KBM-7 (cell line): ENCODE measurements at places on chromosomes 7 and 10.
A peak's percentile ranks its signal among the peaks of the same experiment; 100 is the strongest.

- no peak for DNase-seq
These were observed 44.5 kb downstream of the CSTF2T start for GRCh38 chr10:51654918-51655317.

- no peak for DNase-seq
These were observed 67.9 kb downstream of the ADAM22 start for GRCh38 chr7:88001744-88002530.

- DNase-seq = no peak
These were observed 88.4 kb downstream of the ABCA13 start for GRCh38 chr7:48259463-48260280.

DNA sequence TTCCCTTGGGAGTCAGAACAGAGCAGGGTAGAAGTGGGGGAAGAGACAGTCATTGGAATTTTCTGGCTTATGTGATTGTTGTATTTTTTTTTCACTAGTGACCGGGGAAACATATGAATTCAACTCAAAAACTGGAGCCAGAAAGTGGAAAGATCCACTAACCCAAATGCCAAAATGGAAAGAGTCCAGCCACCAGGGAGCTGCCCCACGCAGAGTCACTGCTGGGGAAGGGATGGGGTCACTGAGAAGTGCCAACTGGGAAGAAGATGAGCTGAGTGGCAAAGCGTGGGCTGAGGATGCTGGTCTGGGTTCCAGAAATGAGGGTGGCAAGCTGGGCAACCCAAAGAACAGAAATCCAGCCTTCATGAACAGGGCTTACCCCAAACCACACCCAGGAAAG, 69.2 kb downstream of the CDHR3 start:
- no peak for DNase-seq

DNA sequence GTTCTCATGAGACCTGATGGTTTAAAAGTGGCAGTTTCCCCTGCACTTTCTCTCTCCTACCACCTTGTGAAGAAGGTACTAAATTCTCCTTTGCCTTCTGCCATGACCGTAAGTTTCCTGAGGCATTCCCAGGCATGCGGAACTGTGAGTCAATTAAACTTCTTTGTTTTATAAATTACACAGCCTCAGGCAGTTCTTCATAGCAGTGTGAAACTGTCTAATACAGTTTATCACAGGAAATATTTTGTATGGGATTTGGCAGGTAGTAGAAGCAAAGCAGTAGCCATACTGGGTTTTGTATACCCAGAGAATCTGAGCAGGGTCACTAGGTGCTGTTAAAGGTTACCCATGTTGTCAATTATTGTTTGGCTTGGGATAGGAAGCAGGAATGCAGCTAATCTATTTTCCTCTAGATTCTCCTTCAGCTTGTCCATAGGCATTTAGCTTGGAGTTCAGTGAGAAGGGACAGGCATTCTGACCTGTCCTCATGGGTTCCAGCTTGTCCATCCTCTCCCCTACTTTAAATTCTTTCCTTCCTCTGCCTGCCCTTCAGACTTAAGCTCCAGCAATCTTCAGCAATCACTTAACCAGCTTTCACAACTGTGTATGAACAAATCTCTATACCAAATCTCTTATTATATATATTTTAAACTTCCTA, 186.7 kb downstream of the PCLO start:
- no peak for DNase-seq

DNA sequence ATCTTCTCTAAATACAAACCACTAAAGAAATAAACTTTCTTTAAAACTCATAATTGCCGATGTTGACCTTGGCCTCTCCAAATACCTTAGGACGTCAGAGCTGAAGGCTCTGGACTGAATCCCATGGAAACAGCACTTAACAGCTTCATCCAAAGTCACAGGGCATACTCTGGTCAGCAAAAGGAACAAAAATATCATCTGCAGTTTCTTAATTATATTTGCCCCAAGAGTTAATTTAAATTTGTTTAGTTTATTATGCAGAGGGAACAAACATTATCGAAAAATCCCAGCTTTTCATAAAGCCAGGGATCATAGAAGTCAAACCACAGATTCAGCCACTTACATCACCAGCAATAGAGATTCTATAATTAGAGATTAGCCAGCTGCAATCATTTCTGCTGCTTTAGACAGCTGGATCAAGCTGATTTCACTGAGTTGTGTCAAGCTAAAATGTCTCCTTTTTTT, 20.5 kb upstream of the FAM13C start:
- no peak for DNase-seq

DNA sequence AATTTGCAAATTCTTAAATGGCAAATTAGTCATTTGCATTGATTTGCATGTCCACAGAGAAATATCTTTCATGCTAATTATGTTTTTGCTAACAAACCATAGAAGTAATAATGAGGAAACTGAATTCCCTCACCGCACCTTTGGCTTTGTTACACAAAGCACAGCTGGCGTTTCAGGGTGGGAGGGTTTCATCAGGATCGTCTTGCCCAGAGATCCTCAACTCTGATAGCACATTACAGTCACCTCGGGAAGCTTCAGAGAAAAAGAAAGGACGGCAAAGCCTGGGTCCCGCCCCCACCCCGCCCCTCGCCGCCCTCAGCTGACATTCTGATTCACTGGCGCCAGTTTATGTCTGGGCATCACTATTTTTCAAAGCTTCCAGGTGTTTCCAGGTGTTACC, 119.4 kb downstream of the PTPRN2 start:
- no peak for DNase-seq

GRCh38 chr7:70761711-70762328, 370.1 kb upstream of the GALNT17 start:
- DNase-seq = no peak

DNA sequence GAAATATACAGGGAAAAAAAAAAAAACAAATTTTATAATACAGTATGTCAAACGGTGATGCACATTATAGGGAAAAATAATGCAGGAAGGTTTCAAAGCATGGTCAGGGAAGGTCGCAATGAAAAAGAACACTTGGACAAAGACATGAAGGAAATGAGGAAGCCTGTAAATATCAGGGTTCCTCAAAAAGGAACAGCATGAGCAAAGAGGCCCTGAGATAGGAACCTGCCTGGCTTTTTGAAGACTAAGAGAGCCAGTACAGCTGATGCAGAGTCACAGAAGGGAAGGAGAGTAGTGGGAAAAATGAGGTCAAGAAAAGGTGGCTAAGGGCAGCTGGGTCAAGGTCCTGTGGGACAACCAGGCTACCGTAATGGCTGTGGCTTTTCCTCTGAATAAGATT, 1.9 kb downstream of the VPS41 start:
- peak; percentile 14 for DNase-seq

- no peak for DNase-seq
These were observed 856 bp downstream of the SSMEM1 start for GRCh38 chr7:130208516-130208915.

DNA sequence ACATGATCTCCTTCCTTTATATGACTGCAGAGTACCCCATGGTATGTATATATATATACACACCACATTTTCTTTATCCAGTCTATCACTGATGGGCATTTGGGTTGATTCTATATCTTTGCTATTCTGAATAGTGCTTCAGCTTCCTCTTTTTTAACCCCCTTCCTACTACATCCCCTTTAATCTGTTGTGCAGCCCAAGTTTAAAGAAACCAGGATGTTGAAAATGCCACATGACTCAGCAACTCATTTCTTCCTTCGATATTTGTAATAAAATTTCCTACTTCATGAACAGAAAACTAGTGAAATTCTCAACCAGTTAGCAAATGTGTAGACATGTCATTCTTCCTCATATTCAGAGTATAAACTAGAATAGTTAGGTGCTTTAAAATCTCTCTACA, 1245.7 kb upstream of the SORCS1 start:
- peak; percentile 1 for DNase-seq

DNA sequence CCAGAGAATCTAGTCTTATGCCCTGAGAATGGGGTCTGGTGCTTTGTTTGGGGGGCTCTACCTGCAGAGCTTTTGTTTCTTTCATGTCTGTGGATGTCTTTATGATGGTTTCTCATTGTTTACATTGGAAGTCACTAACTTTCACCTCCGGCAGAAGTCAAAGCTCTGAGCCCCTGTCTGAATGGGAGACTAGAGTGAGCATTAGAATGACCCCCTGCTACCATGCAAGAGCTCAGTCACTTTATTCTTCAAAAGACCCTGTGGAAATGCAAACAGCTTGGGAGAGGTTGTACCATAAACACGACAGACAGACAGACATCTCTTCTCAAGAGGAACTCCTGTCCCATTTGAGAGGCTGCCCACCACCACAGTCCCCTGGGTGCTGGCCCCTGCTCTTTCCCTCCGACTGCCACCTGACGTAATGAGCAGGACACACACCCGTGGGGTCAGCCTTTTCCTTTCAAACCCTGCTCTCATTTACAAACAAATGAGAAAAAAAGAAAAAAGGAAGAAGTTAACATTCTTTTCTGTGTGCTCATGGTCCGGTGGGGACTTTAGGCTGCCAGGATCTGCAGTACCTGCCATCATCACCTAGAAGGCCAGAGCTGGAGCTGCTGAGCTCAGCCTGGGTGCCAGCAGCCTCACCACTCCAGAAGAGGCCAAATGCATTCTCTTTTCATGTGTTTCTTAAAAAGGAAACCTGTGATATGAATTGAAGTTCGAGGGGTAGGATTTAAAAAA, 91.6 kb downstream of the FZD1 start:
- DNase-seq = no peak

GRCh38 chr7:90994601-90995000, 269.6 kb upstream of the FZD1 start:
- no peak for DNase-seq

- no peak for DNase-seq
These were observed 97.3 kb downstream of the PTPRN2 start for GRCh38 chr7:158490171-158490782.

GRCh38 chr7:33754933-33755928, 150.1 kb upstream of the BMPER start:
- DNase-seq = no peak

- no peak for DNase-seq
These were observed 7.2 kb upstream of the NPVF start for GRCh38 chr7:25235471-25235870.

GRCh38 chr10:10056961-10057360, 960.7 kb upstream of the CELF2 start:
- DNase-seq = no peak

- DNase-seq = no peak
These were observed 208.2 kb upstream of the INHBA start for GRCh38 chr7:41910940-41911600.

GRCh38 chr7:116170180-116170579, 40.2 kb upstream of the TES start:
- no peak for DNase-seq

GRCh38 chr10:33196710-33197491, 137.6 kb downstream of the NRP1 start:
- DNase-seq = no peak

GRCh38 chr10:133318494-133319127, 9.9 kb downstream of the ZNF511 start:
- DNase-seq = peak; percentile 81

DNA sequence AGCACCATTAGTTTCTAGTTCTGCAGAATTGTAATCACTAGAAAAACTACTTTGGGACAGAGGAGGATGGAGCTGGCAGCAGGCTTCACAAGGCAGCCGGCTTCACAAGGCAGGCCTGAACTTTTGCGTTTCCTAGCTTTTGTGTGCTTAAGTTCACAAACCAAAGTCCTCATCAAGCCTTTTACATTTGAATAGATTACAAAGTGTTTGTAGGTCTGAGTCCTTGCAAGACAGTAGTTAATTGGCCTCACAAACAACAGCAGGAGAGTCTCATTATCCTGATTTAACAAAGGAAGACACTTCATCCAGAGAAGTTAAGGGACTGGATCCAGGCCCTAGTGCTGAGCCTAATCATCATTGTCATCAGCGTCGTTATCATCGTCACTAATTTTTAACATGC, 147.8 kb upstream of the AUTS2 start:
- no peak for DNase-seq

- DNase-seq = no peak
These were observed 91.6 kb downstream of the RAB11FIP2 start for GRCh38 chr10:117955176-117955575.
